ENCODE measurements at places on chromosomes 7 and 10.

- peak; percentile 69 for DNase-seq
These were observed 57.1 kb downstream of the PLPP4 start for GRCh38 chr10:120514035-120514620.

- DNase-seq = no peak
These were observed 20.9 kb downstream of the CHST15 start for GRCh38 chr10:124072541-124072940.

DNA sequence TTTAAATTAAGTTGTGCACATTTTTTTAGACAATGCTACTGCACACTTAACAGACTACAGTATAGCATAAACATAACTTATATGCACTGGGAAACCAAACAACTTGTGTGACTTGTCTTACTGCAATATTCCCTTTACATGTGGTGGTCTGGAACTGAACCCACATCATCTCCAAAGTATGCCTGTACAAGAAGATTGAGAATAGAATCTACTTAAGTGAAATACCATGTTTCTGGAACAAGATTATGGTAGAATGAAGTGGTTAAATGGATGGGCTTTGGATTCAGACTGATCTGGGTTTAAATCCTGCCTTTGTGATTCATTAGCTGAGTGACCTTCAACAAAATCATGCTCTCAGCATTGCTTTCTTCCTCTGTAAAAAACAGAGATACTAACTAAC, 30.7 kb downstream of the CUL2 start:
- no peak for DNase-seq

DNA sequence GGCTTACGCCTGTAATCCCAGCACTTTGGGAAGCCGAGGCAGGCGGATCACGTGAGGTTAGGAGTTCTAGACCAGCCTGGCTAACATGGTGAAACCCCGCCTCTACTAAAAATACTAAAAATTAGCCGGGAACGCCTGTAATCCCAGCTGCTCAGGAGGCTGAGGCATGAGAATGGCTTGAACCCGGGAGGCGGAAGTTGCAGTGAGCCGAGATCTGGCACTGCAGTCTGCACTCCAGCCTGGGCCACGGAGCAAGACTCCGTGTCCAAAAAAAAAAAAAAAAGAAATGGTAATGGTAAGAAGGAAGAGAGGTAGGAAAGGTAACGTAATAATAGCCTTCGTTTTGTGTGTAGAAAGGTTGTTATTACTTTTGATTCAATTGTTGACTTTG, 1.2 kb downstream of the HSPA14 start:
- peak; percentile 25 for DNase-seq

DNA sequence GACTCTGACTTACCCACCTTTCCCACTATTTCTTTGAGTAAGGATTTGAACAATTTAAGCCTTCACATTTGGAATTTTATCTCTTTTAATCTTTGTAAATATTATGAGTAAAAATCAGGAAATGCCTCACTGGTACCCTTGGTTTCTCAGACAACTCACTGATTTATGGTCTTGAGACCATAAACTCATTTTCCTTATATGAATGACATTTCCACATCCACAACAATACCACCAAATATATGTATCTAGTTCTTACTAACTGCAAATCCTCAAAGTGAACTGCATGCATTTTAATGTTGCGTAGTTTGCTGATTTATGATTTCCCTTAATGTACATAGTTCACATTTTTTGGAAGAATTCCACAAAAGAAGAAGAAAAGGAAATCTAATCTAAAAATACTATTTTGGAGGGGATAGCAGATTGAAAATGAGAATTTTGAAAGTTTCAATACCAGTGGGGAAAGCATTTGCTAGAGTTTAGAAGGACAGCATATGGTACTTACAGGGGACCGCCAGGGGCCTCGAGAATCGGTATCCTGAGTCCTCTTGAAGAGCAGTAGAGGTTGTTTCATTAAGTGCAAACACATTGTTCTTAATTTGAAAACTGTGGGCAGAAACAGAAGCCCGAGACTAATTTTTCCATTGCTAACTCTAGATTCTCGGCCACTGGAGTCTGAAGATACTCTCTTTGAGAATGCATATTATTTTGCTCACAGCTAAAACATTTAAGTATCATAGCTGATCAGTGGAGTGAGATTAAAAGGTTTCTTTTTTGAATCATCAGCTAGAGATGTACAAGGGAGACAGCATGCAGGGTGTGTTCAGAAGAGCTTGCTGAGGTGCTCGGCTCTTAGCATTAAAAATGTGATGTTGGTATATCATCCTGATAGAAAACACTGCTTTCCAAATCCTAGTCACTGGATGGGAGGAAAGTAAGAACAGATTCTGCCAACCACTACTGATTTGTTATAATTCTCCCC, 964.0 kb downstream of the GATA3 start:
- no peak for DNase-seq

DNA sequence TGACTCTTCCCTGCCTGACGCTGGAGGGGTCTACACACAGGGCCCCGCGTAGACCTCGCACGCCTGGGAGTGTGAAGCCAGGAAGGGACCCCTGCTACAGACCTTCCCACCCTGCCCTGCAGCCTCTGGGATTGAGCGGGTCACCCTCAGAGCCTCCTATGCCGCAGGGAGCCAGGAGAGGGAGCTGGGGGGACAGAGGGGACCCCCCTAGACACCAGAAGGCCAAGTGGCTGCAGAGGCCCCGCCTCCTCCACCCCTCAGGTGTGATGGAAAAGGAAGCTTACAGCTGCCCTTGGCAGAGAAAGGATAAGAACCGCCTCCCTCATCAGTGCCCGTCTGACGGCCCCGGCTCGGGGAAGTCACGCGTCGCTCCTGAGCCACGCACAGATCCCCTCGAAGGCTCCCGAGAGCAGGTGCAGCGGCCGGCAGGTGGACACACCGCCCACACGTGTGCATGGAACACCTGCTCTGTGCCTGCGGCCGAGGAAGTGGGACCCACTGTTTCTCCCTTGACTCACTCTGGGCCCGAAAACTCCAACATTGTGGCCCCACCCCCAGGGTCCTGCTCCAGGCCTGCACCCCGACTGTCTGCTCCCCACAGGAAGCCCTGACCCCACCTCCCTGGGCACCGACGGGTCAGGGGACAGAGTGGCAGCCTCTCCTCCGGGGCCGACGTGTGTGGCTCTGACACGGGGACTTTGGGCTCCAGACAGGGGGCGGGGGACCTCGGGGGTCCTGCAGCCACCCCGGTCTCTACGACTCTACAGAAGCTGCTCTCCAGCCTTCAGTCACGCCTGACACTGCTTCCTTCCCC, 73.3 kb downstream of the MICALL2 start:
- DNase-seq = no peak

GRCh38 chr7:101170617-101171441, 5.5 kb upstream of the VGF start:
- no peak for DNase-seq

GRCh38 chr10:59950105-59950504, 43.7 kb upstream of the CCDC6 start:
- no peak for DNase-seq

DNA sequence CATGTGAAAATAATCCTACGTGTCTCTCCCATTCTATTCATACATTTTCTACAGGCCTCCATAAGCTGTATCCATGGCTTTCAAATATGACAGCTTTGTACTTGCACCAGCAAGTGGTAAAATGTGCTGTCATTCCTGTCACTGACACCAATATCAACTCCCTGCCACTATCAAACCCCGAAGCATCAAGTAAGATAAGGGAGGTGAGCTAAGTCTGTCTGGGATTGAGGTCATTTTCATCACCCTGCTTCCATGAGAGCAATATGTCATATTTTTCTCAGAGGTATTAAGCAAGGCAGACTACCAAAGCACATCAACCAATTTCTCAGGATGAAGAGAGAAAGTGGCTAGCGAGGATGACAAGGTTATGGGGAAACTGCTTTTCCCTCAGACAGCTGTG, 11.1 kb downstream of the GPR22 start:
- DNase-seq = no peak

GRCh38 chr10:58573144-58573543, 60.5 kb downstream of the BICC1 start:
- no peak for DNase-seq

- DNase-seq = no peak
These were observed 91.0 kb downstream of the PTPRE start for GRCh38 chr10:127997937-127998336.

DNA sequence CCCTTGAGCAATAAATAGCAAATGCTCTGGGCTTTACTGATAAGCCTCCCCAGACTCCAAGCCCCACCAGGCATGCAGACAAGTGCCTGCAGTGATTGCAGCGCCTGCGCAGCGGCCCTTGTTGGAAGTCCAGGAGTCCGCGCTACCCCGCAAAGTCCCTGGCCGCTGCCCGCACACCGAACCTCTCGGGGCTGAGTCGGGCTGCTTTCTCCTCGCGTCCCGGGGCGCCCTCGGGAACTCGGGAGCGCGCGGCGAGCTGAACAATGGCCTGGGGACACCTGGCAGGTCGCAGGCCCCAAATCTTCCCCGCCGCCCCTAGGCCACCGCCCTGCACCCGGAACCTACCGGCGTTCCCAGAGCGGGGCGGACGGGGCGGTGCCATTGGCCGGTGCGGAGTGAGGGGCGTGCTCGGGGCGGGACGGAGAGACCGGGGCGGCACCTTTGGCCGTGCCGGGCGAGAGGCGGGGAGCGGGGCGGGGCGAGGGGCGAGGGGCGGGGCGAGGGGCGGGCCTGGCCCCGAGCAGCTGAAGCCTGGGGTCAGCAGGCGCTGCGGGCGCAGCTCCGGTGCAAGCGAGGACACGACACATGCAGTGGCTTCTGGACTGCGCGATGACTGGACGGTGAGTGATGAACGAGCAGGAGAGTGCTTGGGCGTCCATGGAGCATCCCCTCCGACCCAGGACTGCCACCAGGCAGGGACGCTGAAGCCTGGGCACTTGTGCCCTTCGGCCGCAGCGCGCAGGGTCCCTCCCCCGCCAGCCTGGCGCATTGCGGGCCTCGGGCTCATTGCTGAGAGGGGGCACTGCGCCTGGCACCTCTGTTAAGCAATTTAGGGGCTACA, at the start of gene RASSF4:
Gene RASSF4, plus strand, starts transcription at position 556 of the 841 bp plus-strand sequence. CDS start 10,401 bp downstream, outside the sequence.
- DNase-seq = peak; percentile 94

- DNase-seq = no peak
These were observed 32.0 kb downstream of the GNA12 start for GRCh38 chr7:2812114-2812487.

DNA sequence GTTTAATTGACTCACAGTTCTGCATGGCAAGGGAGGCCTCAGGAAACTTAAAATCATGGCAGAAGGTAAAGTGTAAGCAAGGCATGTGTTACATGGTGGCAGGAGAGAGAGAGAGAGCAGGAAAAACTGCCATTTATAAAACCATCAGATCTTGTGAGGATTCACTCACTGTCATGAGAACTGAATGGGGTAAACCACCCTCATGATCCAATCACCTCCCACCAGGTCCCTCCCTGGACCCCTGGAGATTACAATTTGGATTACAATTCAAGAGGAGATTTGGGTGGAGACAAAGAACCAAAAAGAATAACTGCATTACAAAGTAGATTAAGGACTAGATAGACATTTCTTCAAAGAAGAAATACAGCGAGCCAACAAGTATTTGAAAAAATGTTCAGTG, 324.1 kb downstream of the THSD7A start:
- no peak for DNase-seq

- DNase-seq = no peak
These were observed 818.8 kb downstream of the GATA3 start for GRCh38 chr10:8873310-8873709.

DNA sequence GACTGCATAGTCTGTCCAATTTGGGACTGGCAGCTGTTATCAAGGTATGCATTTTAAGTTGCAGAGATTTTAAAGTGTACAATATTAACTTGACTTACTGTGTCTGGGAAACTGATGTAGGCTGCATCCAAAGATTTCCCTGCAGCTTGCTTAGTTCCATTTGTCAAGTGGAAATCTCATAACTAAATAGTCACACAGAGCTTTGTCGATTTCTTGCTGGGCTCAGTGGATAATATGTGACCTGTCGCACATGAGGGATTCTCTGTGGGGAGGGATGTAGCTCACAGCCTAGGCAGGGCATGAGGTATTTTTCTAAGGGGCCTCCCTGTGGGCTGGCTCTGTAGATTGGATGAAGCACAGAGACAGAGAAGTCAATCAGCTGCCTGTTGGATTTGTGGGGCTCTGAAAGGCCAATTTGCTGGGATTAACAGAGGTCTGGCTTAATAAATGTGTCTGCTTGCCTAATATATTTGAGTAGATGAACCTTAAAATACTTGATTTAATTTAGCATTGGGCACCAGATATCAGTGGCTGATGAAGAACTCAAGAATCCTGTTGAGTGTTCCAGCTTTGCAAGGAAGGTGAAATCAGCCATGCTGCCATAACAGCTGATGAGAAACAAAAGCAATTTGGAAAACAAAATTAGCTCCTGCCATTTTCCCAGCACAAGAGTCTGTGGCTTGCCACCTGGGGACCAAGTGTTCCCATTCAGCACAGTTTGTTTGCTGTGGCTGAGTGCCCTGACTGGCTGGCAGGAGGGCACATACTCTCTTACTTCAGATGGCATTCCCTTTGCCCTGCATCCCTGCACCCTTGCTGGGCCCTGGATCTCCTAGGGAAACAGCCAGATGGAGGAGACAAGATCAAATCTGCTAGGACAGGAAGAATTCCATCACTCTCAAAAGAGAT, 598.5 kb downstream of the SORCS3 start:
- DNase-seq = no peak

GRCh38 chr7:100621554-100621953, 9.2 kb downstream of the MOSPD3 start:
- peak; percentile 59 for DNase-seq
